ENCODE measurements at places on chromosomes 4 and X.

DNA sequence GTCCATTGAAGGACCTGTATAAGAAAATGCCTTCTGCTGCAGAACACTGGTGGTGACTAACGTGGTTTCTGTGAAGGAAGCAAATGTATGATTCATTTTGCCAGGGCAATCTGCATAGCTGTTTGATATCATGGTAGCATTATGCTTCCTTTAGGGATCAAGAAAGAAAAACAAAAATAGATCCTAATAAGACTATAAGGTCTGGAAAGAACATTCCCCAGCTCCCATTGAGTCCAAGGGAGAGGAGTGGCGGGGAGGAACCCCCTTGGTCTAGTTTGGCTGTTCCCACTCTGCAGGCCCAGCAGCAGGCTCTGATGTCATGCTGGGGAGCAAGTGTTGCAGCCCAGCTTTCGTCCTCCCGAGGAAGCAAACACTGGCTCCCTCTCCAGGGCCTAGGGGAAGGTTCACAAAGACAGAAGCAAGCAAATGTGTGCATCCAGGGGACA is 154.5 kb upstream of the GALNT7 start:
- no peak for DNase-seq

- DNase-seq = no peak
Observed at GRCh38 chr4:102869569-102870197, 891 bp downstream of the CISD2 start.

DNA sequence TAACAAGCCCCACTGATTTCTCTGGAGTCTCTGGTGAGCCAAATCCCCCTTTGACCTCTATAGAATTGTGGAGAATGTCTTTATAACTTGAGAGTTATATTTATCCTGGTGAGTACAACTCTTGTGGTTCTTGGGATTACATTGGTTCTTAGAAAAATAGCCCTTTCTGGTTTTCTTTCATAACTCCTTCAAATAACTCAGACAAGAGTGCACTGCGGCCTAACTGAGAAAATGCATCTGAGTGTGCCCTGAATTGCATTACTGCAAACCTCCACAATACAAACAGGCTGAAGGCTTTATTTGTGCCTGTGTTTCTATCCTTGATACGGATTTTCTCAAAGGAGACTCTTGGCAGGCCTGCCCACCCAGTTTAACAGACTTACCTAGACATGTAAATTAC is 2.7 kb downstream of the BEX3 start:
- no peak for DNase-seq

DNA sequence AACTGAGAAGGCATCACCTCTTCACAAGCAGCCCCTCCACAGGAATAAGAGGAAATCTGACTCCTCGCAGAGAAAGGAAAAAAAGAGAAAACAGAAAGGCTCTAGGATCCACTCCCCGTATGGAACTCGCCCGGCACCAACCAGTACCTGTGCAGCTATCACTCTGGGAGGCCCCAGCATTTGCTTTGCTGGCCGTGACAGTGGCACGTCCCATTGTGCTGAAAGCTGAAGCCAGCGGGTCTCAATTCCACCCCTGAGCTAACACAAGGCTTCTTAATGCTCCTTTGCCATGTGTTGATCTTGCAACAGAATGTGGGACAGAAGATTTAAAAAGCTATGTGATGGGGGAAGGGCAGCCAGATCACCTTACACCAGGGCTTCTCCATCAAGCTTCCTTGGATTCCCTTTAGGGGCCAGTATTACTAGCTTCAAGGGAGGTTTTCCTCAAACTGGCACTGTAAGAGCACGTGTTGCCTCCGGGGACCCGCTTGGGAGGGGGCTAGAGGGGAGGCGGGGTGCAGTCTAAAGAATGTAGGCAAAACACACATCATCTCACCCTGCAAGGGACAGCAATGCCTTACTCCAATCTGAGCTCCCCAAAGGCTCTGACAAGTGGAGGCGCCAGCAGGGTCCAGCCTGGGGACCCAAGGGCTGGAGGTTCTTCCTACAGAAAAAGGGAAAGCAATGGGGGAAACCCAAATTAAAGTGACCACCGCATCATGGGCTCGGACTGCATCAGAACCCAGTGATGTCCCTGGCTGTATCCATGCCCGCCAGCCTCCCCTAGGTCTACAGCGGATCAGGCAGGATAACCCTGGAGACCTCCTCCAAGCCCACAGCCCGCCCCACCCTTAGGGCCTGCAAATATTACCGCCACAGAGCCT is 1.2 kb downstream of the USP46 start:
- DNase-seq = no peak

DNA sequence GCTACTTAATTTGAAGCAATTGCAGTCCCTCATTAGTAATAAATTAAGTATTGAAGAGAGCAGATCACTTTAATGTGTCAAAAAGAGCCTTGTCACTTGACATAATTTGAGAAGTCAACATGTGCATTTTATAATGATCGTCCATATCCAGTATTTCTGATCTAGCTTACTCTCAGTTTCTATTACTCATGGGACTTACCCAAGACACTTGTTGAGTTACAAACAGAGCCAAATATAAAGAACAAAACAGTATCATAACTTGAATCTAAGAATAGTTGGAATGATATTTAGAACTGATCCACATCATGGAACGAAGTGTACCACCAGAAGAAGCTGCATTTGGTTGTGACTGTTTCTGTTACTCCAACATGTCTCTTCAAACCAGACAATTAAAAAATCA is 54.7 kb downstream of the SLITRK4 start:
- DNase-seq = no peak

Measured in stimulated activated CD4-positive, alpha-beta T cell treated with anti-CD3 and anti-CD28 coated beads, TNF-alpha, amount 100 ng/mL, for 24 hours (primary cell).